ENCODE measurements at places on chromosomes 7 and 10.

DNA sequence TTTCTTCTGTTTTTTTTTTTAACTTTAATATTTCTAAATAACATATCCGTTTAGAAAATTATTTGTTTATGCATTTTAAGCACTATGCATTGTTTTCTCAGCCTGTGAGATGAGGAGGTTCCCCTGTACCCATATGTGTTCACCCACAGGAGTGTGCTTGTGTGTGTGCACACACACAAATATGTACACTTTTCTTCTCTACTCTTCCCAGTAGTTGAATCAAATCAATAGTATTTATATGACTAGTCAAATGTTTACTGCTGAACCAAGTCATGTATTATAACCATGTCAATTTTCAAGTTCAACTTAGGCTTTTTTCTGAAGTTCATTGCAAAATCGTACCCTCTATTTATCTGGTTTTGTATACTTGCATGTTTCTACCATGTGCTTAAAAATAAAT, 37.3 kb downstream of the HDAC9 start:
- DNase-seq: no peak

- no peak for DNase-seq
Observed at GRCh38 chr10:4407783-4408182, 418.2 kb upstream of the AKR1E2 start.

GRCh38 chr7:82745117-82745516, 301.5 kb upstream of the CACNA2D1 start:
- no peak for DNase-seq

DNA sequence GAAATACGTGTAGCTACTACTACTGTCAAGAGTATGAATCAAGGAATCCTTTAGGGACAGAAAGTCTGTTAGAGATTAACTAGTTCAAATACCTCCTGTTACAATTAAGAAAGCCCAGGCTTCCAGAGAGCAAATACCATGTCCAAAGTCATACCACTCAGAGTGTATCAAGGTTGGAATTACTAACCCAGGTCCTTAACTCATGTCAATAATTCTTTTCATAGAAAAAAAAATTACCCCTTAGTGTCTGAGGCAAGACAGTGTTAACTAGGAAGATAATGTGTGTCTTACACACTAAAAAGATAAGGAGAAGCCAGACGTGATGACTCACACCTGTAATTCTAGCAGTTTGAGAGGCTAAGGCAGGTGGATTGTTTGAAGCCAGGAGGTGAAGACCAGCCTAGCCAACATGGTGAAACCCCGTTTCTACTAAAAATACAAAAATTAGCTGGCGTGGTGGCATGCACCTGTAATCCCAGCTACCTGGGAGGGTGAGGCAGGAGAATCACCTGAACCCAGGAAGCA, 423.4 kb downstream of the SORCS1 start:
- DNase-seq: no peak

Data from NCI-H1436 (cell line).